ENCODE measurements at places on chromosomes 5 and 9.

DNA sequence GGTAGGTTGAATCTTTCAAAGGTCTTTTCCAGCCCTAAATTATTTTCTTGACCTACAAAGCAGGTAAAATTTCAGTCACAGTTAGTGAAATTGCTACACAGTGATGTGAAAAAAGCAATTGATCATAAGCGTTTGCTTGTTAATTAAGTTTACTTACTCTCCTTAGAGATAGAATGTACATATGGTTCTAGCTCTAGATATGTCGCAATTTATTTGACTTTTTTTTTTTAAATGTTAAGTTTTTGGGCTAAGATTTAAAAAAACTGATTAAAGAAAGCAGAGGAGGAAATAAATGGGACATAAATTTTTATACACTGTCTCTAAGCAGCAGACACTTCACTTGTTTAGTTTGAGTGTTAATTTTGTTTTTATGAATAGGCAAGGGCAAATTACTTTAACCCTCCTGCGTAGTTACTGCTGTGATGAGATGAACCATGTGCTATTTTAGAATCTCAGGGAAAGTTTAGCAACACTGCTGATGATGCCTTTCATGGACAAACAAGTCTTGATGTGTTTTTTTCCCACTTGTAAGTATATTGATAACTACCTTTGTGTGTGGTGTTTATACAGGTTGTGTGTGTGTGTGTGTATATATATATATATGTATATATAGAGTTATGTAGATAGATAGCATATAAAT is 38.3 kb upstream of the FAM120AOS start:
- no peak for DNase-seq

DNA sequence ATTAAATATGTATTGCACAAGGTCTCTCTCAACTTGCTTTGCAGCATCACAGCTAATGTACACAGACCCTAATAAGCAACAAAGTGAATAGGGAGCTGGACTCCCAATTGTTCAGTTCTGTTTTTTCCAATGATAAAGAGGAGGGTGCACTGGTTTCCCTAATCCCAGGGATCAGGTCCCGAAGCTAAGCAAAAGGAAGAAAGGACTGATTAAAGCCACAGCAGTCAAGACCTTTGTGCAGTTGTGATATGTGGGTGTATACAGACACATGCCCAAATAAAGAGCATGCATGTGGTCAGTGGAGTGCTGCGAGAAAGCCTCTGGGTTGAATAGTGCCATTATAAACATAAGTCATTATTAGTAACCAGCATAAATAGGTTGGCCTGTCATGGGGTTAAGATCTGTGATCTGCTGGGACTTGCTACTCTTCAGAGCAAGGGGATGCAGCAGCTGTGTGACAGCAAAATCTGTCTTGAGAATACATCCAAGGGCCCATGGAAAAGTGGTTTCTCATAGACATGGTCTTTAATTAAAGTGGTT is 1863.1 kb upstream of the WWC1 start:
- no peak for DNase-seq

DNA sequence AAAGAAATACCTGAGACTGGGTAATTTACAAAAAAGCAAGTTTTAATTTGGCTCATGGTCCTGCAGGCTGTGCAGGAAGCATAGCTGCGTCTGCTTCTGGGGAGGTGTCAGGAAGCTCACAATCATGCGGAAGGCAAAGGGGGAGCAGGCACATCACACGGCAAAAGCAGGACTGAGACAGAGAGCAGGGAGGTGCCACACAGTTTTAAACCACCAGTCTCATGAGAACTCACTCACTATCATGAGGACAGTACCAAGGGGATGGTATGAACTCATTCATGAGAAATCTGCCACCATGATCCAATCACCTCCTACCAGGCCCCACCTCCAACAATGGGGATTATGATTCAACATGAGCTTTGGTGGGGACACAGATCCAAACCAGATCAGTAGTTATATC is 96.2 kb downstream of the OSTF1 start:
- DNase-seq = no peak

DNA sequence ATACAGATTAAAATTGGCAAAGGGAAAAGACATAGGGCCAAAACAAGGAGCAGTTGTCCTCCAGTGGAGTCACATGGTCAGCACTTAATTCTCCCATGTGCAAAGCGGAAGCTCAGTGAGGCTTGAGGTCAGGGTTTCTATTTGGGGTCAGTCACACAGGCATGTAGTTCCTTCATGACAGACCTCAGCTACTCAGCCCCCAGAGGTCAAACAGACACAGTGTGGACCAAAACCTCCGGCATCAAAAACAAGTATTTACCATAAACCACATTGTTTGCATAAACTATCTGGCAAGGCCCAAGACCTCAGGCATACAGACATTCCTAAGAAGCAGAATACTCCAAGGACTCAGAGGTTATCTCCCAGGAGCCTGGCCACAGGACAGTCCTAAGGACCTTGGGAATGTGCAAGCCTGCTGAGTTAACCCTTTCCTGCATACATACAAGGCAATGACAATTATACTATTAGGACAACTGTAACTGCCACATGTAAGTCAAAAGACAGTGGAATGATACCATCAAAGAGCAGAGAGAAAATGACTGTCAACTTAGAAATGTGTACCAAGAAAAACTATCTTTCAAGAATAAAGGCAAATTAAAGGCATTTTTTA is 28.7 kb upstream of the FNIP1 start:
- DNase-seq = no peak

DNA sequence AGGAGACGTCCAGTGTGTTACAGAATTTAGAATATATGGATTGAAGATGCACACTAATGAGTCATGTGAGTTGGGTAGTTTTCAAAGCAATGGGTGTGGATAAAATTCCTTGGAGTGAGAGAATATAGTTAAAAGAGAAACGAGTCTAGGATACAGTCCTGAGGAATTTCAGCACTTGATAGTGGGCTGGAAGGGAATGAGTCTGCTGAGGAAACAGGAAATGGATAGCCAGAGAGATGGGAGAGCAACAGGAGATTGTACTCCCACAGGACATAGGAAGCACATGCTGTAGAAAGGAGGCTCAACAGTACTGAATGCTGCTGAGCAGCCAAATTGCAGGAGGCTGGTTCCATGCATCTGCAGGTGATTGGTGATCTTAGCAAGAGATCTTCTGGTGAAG is 68.1 kb downstream of the FBN2 start:
- no peak for DNase-seq

GRCh38 chr5:150361301-150361700 is 3.8 kb downstream of the TCOF1 start:
- DNase-seq = no peak

GRCh38 chr5:2471152-2471879 is 280.2 kb downstream of the IRX2 start:
- no peak for DNase-seq

GRCh38 chr5:2986301-2986700 is 234.8 kb upstream of the IRX2 start:
- no peak for DNase-seq

DNA sequence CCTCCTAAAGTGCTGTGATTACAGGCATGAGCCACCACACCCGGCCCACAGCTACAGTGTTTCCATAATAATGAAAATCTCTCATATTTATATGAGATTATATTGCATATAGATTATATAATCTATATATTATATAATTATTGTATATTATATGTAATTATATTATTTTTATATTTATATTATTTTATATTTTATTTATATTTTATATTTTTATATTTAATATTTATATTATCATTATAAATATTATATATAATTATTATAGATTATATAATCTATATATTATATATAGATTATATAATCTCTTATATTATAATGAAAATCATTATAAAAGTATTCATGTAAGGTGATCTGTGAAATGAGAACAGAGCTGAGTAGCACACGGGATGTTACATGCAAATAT is 11.5 kb downstream of the ANKRD18B start:
- no peak for DNase-seq

GRCh38 chr5:144209361-144209760 is 38.7 kb downstream of the KCTD16 start:
- DNase-seq = no peak

DNA sequence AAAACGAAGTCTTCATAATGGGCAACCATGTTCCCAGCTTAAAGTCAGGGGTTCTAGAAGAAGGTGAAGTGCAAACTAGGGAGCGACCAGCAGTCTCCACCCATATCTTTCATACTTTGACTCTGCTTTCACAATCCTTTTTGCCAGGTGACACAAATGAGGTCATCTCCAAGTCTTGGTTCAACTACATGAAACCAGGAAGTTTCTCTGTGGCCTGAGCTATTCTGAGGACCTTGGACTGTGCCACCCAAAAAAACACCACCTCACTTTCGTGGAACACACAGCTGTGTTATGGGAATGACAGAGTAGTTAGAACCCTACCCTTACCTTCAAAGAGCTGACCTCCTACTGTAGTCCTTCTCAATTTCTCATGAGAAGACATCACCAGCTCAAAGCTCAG is 309.2 kb downstream of the AGTPBP1 start:
- no peak for DNase-seq

DNA sequence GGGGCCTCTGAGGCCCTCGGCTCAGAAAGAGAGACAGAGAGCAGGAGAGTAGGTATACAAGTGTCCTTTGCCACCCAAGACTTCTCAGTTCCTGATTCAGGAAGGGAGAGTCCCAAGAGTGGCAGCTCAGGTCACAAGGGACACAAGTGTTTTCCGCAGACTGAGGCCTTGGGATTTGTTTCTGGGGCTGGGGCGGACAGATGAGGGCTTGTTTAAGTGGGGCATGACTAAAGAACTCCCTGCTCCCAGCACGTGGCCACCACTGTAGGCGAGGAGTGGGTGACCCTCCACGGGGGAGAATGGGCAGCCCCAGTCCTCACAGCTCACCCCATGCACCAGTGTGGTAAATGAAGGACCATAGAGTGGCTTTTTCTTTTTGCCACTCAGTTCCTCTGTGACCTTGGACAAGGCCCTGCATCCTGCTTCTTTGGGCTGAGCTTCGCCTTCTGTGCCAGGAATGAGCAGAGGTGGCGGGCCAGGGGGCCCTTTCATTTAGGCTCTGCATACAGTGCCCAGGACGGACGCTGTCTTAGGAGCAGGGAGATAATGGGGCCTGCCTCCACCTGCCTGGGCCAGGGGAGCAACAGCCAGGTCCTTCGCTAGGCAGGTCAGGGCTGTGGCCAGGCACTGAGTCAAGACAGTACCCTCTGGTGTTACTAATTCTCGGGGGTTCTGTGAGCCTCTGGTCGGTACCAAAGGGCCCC is 50.8 kb downstream of the AMBP start:
- DNase-seq = no peak

GRCh38 chr5:113058269-113058668 is 81.7 kb downstream of the DCP2 start:
- DNase-seq = no peak
